ENCODE measurements at places on chromosomes 2 and 18.

DNA sequence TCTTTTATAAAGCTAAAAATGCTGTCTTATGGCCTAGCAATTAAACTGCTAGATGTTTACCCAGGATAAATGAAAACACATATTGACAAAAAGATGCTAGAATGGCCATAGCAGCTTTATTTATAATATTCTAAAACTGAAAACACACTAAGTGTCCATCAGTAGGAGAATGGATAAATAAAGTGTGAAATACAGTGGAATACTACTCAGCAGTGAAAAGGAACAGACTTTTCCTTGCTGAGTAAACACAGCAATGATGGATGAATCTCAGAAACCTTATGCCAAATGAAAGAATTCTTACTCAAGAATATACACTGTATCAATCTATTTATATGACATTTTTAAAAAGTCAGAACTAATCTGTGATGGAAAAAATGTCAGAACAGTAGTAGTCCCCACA lies 33.2 kb downstream of the DDX1 start:
- DNase-seq, result no peak

DNA sequence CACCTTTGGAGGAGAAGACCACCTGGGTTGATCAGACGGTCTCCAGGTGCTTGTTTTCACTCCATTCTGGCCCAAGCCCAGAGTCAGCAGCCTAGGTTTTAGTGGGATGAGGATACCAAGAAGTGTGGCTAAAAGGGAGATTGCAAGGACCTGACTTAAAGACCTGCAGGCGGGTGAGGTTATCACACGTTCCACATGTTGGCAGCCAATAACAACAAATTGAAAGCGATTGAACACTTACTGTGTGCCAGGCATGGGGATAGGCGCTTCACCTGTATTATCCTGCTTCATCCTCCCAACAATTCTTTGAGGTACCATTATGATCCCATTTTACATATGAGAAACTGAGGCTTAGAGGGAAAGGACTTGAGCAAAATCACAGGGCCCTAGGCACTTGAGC lies 5.0 kb downstream of the ARL4C start:
- DNase-seq, result no peak

DNA sequence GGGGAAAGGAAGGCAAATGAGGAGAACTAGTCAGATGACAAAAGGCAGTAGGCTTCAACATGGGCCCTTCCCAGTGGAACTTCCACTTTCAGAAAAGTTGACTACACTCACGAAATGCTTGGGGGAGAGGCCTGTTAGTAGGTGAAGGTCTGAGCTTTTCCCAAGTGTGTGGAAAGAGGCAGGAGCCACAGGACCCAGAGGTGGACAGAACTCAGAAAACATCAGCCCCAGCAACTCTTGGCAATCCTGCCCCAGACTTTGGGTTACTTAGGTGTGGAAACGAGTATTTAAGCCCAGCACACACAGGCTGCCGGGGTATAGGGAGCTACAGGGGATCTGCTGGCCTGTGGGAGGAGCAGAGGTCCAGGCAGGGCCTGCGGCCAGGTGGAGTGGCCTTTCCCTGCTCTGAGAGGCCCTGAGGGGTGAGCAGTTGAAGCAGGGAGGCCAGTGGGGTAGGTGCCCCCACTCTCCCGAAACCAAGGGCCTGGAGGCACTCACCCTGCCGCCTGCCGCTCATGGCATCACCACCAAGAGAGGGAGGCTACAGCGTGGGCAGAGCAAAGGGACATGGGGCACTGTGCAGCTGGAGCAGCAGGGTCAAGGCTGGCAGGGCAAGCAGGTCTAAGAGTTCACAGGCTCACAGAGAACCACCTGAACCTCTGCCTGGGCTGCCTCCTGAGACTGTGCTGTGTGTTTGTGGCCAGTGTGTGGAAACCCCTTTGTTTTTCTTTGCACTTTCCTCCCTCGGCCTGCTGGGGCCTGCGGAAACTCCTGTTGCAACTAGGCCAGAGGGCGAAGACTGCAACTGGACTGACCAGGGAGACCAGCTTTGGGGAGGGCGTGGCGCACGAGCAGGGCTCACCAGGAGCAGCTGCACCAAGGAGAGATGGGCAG lies 130.7 kb upstream of the SERTAD2 start:
- no peak for DNase-seq

DNA sequence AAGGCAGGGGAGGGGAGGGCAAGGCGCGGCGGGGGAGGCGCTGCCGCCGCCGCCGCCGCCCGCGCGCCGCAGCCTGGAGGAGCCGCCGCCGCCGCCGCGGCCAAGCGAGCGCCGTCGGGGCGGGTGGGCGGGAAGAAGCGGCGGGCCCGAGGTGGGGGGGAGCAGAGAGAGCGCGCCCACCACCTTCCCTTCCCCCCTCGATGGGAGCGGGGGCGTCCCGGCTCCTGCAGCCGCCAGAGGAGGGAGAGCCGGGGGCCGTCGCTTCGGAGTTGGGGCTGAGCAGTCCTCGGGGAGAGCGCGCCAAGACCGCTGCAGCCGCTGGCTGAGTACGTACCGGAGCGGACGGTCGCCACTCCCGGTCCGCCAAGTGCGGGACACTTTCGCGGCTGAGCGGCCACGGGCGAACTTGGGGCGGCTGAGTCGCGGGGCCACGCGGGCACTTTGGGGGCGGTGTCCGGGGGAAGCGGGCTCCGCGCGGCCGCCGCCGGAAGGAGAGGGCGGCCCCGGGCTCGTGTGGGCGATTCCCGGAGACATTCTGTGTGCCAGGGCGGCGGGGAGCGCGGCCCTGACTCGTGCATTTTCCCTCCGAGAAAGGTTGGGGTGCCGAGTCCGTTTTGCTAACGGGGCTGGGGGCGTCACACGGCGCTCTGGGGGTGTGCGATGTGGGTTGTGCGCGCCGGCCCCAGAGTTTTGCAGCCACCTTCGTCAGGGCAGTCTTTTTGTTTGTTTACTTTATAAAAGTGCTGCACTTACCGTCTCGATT lies at the start of gene NAB1:
Gene NAB1, plus strand, starts transcription at position 49 of the 763 bp plus-strand sequence. CDS start 10,094 bp downstream, outside the sequence.
- no peak for DNase-seq

DNA sequence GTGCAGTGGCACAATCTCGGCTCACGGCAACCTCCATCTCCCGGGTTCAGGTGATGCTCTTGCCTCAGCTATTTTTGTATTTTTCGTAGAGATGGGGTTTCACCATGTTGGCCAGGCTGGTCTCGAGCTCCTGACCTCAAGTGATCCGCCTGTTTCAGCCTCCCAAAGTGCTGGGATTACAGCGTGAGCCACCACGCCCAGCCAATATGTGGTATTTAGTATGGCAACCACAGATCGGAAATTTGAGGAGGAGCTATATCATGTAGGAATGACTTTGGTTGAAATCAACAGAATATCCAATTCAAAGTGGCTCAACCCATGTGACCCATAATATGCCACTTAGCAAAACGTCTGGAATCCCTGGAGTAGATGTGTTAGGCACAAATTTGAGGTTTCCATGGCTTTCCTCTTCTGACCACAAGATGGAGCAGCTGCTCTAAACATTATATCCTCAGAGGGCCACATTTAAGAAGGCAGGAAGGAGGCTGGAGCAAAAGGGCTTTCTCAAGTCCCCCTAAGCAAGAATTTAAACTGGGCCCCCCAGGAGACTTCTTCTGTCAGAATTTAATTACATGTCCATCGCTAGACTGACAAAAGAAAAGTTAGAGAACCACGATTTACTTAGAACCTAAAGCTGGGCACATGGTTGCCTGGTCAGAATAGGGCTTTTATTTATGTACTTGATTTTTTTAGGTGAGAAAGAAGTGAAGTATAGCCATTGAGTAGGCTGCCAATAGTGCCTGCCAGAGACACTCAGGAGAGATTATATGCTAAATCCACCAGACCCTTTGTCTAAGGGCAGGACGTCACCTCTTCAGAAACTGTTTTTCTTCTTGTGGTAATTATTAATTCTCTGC lies 49.6 kb upstream of the ITSN2 start:
- no peak for DNase-seq

GRCh38 chr2:199833525-199833924 lies 17.5 kb downstream of the FTCDNL1 start:
- no peak for DNase-seq

DNA sequence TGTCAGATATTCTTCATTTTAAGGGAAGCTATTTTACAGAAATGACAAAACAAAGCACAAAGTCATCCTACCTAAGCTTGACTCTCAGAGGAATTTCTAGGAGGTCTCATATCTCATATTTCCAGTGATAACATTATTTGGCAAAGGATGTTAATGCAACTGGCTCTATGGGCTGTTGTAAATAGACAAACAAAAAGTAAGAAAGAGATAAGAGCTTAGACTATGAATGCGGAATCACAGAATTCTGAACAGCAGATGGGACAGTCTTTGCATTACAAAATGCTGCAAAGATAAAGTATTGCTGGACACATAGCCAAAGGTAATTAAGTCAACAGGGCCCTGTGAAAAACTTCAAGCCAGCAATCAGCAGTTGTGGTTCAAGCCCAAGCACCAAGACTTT lies 23.9 kb downstream of the PIAS2 start:
- DNase-seq, result no peak

DNA sequence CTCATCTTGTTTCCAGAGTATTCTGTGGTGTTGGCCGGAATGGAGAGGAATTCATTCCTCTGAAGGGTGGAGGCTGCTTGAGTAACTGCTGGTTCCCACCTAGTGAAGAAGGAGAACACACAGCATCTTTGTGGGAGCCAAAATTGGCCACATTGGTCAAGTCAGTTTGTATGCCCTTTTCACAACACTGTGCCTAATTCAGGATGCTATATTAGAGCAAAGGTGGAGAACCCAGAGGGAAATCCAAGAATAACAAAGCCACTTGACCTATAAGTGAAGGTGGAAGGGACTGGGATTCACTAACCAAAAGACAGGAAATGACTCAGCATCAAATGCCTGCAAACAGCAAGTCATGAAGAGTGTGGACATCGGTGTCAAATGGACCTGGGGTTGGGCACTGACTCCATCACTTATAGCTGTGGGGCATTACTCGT lies 27.3 kb upstream of the MLPH start:
- no peak for DNase-seq

DNA sequence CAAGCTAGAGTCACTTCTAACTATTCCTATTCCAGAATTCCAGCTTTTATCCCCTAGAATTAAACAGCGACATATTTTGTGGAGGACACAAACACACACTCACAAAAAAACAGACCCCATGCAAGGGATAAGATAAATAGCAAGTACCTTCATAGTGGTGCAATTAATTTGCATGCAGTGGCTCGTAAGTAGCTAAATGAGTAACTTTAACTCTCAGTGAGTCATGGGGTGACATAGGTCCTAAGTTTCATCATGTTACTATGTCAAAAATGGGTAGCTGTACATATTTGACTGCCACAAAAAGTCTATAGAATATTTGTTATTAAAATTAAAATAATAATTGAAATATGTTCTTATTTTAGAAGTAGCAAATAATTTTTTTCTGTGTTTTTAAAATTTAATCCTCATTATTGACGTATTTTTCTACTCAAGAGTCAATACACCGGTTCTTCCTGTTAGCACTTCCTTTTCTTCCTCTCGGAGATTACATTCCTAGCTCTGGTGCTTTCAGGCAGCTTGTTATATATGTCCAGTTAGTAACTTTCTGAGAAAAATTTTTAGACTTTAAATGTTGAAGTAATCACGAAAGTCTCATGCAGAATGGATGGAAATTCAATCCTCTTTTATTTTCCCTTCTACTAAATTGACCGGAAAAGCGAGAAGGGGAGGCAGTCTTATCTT lies 247.0 kb downstream of the KCNH7 start:
- no peak for DNase-seq

DNA sequence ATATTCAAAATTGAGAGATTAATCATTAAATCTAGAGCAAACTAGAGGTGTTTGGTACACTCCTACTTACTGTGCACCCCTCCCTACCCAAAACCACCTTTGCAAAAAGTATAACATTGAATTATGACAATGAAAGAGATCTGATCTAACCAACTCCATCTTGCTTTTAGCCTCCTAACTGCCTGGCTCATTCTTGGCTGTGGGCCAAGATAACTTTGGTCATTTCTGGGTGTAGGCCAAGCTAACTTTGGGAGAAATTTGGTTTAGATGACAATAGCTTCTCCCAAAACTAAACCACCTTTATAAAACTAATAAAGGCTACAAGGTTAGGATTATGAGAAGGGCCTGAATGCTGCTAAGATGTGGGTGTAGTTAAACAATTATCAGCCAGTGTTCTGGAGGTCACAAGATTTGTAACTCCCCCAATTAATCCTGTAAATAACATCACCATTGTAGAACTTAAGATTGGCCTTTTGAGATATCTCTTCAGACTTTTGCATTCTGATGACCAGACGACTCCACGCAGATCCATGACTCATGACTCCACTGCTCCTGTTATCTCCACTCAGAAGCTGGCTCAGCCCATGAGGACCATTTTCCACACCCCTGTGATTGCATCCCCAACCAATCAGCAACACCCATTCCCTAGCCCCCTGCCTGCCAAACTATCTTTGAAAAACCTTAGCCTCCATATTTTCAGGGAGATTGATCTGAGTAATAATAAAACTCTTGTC lies 160.2 kb downstream of the FBXO15 start:
- no peak for DNase-seq

- no peak for DNase-seq
Measured at GRCh38 chr18:57730146-57730545, 73.0 kb downstream of the ATP8B1 start.

DNA sequence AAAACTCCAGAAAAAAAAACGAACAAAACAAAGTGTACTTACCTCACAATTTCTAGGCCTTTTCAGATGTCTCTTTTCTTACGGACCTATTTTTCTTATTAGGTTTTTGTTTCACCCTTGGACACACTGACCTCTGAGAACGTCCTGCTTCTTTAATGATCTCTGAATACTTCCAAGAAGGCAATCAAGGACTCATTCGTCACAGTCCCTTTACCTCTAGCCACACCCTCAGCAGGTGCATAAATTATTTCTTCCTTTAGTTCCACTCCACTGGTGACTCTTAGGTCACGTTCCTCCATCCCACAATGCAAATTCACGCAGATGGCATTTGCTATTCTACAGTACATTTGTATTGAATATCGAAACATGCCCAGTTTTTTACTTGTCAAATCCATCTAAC lies 21.9 kb downstream of the PELI1 start:
- no peak for DNase-seq

GRCh38 chr2:108396845-108397244 lies 19.1 kb downstream of the SULT1C4 start:
- DNase-seq, result no peak

DNA sequence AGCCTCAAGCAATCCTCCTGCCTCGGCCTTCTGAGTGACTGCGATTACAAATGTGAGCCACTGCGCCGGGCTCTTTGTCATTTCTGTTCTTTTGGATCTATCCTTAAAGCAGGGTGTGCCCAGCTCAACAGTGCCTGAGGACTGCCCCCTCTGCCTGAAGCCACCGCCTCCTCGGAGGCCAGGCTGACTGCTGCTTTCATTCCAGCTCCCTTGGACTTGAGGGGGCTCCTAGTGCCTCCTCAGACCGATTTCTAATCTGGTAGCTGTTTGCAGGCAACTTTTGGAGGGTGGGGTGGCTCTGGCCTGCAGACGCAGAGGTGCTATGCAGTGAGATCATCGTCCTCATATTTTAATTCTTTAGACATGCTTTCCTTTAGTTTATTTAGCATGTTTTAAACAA lies 35.9 kb upstream of the KLF11 start:
- DNase-seq, result no peak

- DNase-seq, result no peak
Measured at GRCh38 chr2:182506606-182507005, 79.8 kb upstream of the PDE1A start.

DNA sequence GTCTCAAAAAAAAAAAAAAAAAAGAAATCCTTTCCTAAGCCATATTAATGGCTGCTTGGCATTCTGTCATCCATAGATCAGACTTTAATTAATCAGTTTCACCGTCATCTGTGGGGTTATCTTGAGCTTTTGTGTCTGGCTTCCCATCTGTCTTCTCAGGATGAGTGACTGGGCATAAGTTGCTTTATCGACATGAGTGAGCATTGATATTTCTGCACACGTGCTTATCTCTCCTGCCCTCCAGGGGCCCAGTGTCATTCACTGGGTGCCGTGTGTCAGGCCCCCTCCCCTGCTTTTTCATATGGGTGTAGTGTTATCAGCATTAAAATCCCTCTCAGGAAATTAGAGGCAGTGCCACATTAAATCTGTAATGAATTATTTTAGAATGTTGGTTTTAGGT lies 65.6 kb downstream of the SH3BP4 start:
- no peak for DNase-seq
